ENCODE measurements at places on chromosomes 13 and 19.

- DNase-seq, result no peak
Measured at GRCh38 chr19:31300422-31300821, 48.8 kb downstream of the TSHZ3 start.

DNA sequence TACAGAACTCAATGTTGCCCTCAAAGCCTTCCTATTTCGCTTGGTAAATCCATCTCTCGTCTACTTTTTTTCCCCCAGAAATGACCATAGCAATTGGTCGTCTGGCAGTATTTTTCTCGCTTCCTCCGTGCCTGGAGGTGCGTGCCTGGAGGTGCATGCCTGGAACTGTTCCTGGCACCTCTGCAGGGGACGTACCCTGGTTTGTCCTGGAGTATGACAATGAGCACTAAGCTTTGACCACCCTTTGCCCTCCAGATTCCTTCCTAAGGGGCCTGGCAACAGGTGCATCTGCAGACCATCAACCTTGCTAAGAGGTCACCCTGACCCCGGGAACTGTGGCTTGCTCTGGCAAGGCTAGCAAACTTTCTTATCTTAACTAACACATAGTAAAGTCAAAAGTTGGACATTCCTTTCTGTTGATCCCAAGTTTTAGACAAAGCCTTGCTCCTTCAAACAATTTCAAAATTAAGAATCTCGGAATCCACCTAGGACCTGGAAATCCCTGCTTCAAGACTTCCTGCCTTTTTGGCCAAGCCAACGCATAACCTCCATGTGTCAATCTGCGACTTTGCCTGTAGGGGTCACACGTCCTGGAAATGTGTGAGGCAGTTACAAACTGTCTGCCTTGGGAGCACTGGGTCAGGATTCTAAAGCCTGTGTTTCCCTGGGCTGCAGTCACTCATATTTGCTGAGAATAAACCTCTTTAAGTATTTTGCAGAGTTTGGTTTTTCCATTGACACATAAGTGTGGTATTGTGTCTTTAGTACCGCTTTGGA, 28.8 kb upstream of the TUBGCP3 start:
- peak; percentile 69 for DNase-seq

GRCh38 chr13:87923753-87924152, 252.6 kb downstream of the SLITRK5 start:
- DNase-seq, result no peak

DNA sequence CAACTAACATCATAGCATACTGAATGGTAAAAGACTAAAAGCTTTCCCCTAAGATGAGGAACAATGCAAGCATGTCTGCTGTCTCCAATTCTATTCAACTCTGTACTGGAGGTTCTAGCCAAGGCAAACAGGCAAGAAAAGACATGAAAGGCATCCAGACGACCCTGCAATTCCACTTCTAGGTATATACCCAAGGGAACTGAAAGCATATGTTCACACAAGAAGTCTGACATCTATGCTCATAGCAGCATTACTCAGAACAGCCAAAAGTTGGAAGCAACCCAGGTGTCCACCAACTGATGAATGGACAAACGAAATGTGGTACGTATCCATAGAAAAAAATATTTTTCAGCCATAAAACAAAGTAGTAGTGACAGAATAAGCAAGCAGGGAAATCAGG, 39.1 kb downstream of the PEPD start:
- no peak for DNase-seq

DNA sequence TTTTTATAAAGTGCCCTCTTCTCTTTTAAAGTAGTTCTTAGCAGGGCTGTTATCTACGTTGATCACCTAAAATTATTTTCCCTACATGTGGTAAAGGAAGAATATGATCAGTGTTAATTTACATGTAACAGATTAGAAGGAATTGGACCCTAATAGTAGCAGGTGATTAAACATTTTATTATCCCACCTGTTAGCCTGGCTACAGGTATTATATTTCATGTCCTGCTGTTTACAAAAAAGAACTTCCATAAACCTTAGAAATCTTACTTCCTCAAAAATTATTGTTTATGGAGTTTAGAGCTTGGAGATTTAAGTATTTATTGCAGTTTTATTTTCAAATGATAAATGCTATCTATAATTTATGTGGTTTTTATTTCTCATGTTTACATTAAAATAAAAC, 1226.7 kb downstream of the UQCRFS1 start:
- no peak for DNase-seq

Data from foreskin fibroblast (primary cell).